Stimulated activated CD8-positive, alpha-beta memory T cell treated with anti-CD3 and anti-CD28 coated beads, Interleukin-4, amount 100 ng/mL, for 24 hours (primary cell): ENCODE measurements at places on chromosomes 2 and 18.

DNA sequence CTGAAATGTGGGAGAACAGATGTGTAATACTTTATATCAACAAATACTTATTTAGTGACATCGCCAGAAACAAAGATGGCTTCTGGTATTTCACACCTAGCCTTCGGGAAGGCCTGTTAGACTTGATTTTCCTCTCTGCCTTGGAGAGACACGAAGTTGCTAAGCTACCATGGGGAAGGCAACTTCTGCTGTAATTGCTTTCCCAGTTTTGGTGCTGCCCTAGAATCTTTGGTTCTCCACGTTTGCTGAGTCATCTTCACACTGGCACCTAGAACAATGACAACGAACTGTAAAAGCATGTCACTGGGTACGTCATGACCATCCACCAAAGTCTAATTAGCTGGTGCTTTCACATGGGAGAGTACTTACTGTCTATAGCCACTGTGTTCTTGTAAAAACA, 58.7 kb upstream of the ACTR3 start:
- no peak for DNase-seq

DNA sequence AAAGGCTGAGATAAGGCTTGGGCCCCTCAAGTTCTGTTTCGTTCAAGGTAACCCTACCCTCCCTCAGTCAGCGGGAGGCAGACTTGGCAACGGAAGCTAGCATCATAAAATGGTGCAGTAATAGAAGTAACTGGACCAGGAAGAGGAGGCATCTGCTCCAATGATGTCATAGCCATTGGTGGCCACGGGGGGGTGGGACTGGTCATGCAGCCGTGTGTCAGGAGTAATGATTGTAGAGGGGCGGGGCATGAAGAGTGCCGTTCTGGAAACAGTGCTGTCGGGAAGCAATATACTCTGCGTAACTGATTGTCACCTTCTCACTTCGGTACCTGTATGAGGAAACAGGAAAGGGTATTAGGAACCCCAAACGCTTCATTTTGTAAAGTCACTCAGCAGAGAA, 6.9 kb upstream of the POLR2D start:
- DNase-seq: no peak

DNA sequence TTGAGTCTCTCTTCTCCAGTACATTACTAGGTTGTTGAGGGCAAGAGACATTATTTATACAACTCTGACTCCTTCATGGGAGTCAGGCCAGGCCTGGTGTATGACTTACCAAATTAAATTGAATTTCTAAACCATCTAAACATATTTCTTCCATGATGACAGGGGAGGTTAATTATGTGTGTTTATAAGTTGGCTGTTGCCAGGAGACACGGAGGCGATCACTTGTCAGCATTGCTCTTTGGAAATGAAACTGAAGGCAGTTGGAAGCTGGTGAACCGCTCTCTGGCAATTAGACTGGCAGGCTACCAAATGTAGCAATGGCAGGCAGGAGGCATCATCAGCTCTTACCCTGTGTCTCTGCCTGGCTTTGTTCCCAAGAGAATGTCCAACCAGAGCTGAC, 241.4 kb downstream of the KCNS3 start:
- DNase-seq: no peak

- no peak for DNase-seq
These were observed 160.4 kb downstream of the SMAD7 start for GRCh38 chr18:48790226-48790863.

GRCh38 chr2:131673400-131674173, 145.9 kb downstream of the CCDC74A start:
- DNase-seq: peak; percentile 38

DNA sequence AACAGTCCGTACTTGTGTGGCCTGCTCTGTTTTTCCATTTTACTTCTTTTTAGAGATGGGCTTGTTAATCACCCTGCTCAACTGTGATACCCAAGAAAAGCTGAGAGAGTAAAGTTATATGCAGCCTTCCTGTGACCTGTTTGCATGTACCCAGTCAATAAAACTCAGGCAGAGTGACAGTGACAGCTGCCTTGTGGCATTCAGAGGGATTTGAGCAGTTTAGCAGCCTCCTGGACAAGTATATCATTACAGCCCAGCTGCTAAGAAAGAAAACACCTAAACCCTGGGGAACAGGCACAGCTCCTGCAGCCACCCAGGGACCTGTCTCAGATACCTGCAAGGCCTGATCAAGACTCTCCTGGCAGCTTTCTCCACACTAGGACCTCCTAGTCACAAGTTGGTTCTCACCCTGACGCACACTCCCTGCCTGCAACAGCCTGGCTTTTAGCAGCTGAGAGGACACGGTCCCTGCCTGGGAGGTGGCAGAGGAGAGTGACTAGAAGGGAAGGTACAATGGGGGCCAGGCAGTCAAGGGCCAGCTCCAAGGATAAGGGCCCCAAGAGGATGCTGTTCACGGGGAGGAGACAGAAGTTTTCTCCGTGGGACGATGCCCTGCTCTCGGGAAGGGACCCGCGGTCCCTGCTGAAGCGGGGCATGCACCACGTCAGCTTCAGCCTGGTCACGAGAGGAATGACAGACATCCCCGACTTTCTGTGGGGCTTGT, at the start of gene LRRC30:
LRRC30 (plus strand) TSS at position 464 of the 724 bp plus-strand sequence; CDS start at position 514, 50 bp downstream.
- DNase-seq: no peak
